Retinal pigment epithelial cell (primary cell): ENCODE measurements at places on chromosomes 12 and 14.
A peak's percentile ranks its signal among the peaks of the same experiment; 100 is the strongest.

GRCh38 chr14:94122438-94122837, 7.0 kb downstream of the IFI27L2 start:
- DNase-seq: no peak

- no peak for DNase-seq
Observed at GRCh38 chr12:2112401-2112800, 59.6 kb downstream of the CACNA1C start.

GRCh38 chr12:727321-727720, 25.1 kb upstream of the WNK1 start:
- no peak for DNase-seq

- no peak for DNase-seq
Observed at GRCh38 chr14:60647837-60648248, 1.4 kb downstream of the SIX1 start.

DNA sequence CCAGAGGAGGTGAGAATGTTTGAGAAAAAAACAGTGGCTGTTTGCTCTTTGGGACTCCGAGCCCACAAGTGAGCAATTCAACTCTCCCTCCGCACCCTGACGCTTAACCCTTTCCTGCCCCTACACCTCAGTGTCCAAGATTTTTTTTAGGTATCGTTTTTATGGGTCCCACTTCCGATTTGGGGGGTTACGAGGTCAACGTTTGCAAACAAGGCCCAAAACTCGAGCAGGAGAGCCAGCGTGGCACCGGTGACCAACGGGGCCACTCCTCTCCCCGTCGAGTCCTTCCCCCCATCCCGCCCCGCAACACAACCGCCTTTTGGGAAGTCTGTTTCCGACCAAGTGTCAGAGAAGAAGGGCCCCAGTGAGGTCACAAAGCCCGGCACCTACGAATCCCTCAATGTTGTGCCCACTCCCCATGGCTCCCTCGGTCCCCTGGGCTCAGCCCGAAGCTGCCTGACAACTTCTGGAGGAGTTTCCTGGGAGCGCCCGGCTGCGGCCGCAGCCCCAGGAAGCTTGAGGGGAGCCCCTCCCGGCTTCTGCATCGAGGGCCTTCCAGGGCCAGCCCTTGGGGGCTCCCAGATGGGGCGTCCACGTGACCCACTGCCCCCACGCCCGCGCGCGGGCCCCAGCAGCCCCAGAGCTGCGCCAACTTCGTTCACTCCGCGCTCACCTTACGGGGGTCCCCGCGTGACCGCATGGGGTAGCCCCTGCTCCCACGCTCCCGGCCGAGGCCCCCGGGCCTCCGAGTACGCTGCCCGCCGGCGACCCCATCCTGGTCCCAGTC, 1.2 kb downstream of the CDK2AP1 start:
- no peak for DNase-seq

- DNase-seq: peak; percentile 14
Observed at GRCh38 chr12:24617471-24617870, 331.4 kb downstream of the BCAT1 start.

- DNase-seq: no peak
Observed at GRCh38 chr14:53055003-53055402, 98.1 kb downstream of the DDHD1 start.

GRCh38 chr12:123449856-123450255, 8.1 kb upstream of the SNRNP35 start:
- DNase-seq: no peak

- no peak for DNase-seq
Observed at GRCh38 chr14:51977075-51977474, 12.3 kb upstream of the RTRAF start.

GRCh38 chr12:120342175-120343038, 14.8 kb upstream of the PLA2G1B start:
- no peak for DNase-seq

GRCh38 chr12:84641940-84642545, 270.6 kb downstream of the SLC6A15 start:
- DNase-seq: no peak

DNA sequence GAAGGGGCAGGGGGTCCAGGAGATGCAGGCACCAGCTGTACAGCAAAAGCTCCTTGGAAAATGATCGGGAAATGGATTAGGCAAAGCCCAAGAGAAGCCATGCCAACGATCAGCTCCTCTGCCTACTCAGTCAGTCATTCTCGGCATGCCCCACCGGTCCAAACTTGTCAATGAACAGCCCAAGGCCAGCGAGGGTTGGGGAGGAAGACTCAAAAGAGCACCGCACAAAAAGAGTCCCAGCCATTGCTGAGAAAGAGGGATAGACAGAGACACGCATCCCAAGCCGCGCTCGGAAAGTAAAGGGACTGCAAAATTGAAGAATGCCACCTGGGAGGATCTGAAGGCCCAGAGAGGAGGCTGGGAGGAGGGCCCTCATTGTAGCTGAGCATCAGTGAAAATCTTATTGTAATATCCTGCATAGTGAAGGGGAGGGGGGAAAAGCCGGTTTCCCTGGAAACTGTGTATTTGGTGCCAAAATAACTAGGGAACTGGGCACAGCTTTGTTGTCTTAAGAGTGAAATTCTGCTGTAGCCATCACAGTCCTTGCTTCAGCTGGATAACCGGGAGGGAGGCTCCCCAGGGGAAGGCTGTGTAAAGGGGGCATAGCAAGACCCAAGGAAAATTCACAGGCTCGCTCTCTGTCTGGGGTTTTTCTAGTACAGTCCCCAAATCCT, 4.7 kb downstream of the KDM2B start:
- DNase-seq: no peak

DNA sequence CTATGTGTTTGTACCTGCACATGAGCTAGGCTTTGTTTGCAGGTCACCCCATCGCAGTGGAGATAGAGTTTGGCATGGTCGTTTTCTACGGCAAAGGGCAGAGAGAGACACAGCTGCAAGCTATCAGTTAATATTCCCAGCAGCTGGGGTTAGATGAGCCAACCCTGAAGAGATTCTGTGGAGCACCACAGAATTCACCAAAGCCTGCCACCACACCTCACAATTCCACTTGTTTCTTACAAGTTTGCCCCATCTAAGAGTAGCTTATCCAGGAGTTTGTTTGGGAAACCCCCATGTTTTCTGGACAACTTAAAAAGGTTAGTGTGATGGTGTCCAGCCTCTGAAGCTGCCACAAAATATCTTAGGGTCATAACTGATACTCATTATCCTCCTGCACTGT, 20.0 kb upstream of the HIF1A start:
- no peak for DNase-seq
